ENCODE measurements at places on chromosomes 1 and 21.

GRCh38 chr21:21530680-21531079 lies 532.5 kb downstream of the NCAM2 start:
- DNase-seq = no peak

DNA sequence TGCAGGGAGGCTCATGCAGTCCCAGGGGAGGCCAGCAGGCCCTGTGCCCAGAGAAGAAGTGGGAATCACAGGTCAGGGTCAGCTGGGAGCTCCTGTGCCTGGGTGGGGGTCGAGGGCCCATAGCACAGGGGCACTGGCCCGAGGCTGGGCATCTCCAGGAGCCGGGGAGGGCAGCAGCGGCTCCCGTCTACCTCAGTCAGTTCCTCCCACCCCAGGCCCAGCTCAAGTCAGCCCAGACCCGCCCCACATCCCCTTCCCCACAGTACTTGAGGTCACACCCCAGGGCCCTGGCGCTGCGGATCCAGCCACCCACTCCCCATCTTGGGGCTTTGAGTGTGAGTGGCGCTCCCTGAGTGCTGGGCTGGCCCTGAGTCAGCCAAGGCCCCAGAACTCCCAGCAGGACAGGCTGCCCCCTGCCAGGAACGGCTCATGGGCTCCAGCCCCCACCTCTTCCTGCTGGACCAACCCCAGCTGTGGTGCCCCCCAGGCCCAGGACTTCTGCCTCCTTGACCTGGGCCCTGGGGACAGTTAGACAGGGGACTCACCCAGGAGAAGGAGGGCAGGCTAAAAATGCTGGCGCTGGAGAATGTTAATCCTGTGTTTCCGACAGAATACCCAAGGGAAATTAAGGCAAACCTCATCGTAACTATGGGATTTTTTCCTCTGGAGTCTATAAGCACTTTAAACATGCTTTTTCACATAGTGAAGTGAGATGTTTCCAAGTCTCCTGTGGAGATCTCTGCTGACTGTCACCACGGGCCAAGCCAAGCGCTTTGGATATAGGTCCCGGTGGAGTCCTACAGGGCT lies 68.8 kb upstream of the COL6A1 start:
- no peak for DNase-seq

GRCh38 chr1:248804771-248805681 lies 20.7 kb downstream of the SH3BP5L start:
- no peak for DNase-seq

DNA sequence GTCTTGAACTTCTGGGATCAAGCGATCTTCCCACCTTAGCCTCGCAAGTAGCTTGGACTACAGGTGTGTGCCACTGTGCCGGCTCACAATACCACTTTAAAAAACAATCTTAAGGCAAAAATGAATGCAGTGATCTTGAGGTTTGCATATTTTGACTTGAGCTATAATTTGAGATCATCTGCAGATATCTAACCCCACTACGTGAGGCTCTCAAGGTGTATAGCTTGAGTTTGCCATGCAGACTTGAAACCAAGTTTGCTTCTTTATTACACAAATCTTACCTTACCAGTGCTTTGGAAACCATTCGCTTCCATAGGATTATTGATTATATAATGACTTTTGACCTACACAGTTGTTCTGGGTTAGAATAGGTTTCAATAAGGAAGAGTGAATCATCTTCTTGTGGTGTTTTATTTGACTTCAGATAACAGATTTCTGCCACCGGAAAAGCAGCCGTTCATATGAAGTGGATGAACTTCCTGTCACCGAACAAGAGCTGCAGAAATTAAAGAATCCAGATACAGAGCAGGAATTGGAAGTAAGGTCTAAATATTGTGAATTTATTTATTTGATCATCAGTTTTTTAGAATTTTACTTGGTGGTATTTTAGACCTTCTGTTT lies 155.1 kb downstream of the VPS13D start:
- DNase-seq = no peak

- no peak for DNase-seq
Measured at GRCh38 chr1:58997060-58997411, 213.2 kb upstream of the JUN start.

DNA sequence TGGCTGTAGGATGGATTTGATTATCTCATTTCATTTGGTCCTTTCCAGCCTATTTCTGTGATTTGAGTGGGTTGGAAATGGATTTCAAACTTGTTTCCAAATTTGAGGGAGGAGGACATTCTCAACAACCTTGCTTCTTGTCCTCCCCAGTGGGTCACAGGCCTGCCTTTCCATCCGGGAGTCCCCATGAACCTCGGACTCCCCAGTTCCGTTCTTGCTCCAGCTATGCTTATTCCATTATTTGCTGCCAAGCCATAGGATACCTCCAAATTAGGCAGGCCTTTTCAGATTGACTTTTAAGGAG lies 97.8 kb downstream of the DUSP10 start:
- no peak for DNase-seq

GRCh38 chr1:199046618-199047017 lies 407.8 kb downstream of the PTPRC start:
- DNase-seq = no peak

DNA sequence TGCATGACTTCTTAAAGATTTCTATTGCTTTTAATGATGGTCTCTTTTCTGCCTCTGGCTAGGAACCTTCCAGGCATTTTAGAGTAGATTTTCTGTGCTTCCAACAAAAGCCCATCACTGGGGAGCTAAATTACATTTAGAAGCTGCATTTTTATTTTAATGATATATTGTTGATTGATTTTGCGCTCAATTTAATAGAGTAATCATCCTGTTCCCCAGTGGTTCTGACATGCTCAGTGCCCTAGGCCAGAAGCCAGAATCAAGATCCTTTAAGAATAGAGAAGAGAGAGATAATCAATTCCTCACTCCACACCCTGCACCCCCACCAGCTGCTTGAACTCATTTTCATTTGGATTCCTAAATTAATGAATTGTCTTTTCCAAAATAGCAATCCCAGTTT lies 97.8 kb downstream of the PCP4 start:
- no peak for DNase-seq

DNA sequence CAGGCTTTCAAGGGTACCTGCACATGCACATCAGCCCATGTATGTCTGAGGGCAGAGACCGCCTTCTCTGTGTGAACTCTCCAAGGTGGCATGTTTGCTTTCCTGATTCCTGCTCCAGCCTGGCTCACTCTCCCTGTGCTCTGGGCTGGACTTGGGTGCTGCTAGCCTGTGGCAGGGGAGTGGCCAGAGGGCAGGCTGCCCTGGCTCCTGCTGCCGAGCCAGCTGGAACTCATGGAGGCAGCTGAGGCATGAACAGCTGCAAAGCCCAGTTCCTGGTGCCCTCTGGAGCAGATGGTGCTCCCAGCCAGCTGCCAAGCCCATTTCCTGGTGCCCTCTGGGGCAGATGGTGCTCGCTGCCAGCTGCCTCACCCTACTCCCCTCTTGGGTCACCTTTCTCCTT lies 7.6 kb downstream of the UBL4B start:
- DNase-seq = no peak

- no peak for DNase-seq
Measured at GRCh38 chr1:174550296-174550695, 102.5 kb downstream of the GPR52 start.

DNA sequence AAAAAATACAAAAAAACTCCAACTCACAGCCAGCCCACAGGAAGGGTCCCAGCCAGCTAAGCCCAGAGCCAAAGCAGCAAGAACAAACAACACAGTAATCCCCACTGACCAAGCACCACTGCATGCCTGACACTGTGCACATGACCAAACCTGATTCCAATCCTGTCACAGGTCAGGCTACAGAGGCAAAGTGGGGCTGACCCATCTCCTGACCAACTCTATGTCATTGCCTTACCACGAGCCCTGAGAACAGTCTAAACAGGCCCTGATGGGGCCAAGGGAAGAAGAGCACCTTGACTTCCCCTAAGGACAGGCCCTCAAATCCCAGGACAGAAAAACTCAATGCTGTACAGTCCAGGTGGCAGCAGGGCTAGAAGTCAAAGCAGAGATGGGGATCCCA lies 2.4 kb downstream of the LSS start:
- DNase-seq = no peak

DNA sequence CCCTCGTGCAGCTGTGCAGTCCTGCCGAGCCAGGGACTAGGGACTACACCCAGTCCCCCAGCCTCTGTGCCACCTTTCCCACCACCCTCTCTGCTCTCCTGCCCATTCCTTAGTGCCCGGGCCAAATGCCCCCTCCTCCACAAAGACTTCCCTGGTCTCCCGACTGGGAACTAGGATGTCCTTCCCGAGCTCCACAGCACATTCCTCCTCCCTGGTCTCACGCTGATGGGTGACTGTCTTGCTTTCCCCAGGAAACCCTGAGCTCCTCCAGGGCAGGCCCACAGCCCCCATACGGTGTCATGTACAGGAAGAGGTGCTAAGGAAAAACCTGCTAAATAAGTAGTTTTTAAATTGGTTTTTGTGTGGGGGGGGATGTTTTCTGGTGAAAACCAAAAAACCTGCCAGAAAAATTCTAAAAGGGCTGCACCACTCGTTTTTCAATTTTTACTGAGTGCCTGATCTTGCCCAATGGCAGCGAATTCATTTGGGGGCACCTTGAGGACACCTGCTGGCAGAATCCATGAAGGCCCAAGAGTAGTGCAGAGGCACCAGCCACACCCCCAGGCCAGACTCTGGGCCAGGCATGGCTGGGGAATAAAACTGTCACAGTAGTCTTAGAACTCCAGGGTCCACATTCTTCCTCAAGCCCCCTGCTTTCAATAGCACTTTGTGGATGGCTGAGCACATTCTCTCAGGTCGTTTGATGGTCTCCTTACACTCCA lies 50.4 kb downstream of the GLIS1 start:
- DNase-seq = no peak

DNA sequence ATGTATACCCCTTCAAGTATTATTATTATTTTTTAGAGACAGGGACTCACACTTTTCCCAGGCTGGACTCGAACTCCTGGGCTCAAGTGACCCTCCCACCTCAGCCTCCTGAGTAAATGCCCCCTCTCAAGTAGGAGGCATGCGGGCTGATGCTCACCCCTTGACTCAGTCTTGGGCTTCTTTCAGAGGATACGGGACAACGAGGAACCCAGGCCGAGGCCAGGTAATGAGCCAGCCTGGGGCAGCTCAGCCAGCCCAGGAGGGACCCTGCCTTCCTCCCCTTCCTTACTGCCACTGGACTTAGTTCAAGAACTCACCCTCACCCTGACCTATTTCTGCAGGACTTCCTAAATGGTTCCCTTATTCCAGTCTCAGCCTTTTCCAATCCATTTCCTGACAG lies 198.0 kb upstream of the MAP1LC3C start:
- no peak for DNase-seq

- no peak for DNase-seq
Measured at GRCh38 chr1:34087986-34088385, 77.0 kb downstream of the CSMD2 start.
